ENCODE measurements at places on chromosomes 3 and 15.

DNA sequence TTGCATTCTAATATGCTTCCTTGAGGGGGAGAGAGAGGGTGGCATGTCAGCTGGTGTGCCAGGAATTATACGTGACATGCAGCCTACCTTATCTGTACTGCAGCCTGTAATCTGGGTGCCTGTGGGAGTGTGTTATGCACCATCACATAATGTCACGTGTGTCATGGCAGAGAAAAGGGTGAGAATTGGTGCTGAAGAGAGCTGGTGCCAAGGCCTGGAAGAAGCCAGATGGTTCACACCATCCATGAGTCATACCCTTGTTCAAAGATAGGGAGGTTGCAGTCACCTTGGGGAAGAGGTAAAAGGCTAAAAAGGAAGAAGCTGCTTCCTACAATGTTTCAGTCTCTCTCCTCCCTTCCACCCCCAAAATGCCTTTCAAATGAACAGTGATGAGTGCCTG is 5.3 kb downstream of the BRPF1 start:
- DNase-seq: no peak

DNA sequence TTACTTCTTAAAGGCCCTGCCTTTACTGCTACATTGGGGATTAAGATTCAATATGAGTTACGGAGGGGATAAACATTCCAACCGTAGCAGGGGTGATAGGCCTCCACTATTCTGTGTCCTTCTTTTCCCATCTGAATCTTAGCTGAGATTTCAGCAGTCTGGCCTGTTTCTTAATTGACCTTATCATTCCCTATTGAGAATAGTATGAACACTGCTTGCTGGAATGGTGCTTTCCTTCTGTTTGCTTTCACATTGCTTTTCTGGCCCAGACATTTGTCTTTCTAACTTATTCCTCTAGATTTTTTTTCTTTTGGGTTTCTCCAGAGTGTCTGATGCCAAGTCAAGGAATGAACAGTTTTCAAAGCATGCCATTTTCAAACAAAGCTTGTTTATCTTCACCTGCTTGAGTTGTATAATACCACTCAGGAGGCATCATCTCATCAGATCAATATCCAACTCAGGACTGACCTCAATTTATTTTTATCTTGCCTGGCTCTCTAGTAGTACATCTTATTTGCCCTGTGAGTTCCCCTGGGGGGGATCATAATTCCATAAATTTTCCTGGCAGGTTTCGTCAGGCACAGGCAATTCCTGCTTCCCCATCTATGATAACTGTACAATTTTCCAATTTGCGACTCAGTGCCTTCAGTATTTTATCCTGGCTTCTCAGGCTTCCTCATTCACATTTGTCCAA is 161.1 kb upstream of the STT3B start:
- DNase-seq: no peak

DNA sequence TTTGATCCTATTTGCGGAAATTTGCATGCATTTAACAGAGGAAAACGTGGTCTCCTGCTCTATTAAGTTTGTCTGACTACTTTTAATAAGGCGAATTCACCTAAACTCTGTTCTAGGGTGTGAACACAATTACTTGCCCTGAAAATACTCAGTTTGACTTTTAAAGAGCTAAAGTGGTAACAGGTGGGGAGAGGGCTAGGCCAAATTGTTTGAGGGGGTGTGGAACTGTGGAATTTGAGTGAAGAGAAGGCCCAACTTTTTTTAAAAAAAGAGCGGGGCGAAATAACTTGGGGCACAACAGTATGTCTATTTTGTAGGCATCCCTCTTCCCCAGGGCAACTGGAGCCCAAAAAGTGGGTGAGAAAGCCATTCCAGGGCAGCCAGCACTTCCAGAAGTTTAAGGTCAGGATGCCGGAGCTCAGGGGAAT is 580 bp upstream of the FXR1 start:
- no peak for DNase-seq

DNA sequence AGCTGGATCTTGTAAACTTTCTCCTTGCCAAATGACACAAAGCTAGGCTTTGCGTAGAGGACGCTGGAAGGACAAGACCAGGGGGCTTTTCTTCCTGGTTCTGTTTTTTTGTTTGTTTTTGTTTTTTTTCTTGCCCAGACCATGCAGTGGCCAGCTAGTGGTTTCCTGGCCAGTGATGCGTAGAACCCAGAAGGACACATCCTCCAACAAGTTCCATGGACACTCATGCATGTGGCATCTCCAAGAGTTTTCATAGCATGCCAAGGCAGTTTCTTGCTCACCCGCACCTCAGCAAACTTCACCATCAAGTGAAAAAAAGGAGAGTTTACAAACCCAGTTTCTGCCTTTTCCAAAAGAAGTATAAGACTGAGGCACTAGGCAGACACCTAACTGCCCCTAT is 46.1 kb upstream of the TMCO5A start:
- peak; percentile 40 for DNase-seq

DNA sequence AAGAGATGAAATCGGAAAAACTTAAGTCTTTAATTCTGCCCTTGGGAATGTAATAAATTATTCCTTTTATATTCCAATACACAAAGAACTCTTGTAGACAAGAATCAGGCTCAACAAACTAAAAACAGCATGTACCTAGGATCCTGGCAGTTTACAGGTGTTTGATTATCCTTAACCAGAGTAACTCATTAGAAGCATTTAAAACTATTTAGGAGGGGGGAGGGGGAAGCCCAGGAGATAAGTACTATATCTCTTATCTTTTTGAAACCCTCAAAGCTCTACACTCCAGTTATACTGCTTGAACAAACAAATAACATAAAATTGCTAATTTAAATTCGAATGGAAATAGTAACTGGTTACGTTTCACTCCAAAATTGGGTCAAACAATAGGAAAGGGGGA is 1.9 kb downstream of the CNBP start:
- DNase-seq: no peak

- no peak for DNase-seq
Observed at GRCh38 chr3:134066651-134067530, 37.2 kb upstream of the SLCO2A1 start.

GRCh38 chr3:172410702-172411477 is 37.4 kb downstream of the GHSR start:
- no peak for DNase-seq

DNA sequence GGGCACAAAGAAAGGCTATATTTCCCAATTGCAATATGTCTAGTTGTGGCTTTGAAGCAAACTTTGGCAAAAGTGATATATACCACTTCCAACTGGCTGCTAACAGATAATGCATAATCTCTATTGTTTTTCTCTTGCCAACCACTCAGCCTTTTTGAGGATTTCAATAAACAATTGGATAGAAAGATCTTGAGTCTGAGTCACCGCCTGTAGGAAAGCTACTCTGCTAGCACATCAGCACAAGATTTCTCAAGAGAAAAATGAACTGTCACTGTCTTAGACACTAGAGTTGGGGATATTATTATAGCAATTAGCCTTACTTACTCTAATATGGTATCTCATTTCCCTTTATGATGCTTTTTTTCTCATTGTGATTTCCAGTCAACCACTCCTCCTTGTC is 119.7 kb downstream of the SST start:
- DNase-seq: no peak

Measured in ACHN (cell line).